ENCODE measurements at places on chromosomes 16 and 17. TPM values are rescaled to one million over a fixed set of nuclear protein-coding genes. Genes with fewer than 3 reads are reported as not detected.

DNA sequence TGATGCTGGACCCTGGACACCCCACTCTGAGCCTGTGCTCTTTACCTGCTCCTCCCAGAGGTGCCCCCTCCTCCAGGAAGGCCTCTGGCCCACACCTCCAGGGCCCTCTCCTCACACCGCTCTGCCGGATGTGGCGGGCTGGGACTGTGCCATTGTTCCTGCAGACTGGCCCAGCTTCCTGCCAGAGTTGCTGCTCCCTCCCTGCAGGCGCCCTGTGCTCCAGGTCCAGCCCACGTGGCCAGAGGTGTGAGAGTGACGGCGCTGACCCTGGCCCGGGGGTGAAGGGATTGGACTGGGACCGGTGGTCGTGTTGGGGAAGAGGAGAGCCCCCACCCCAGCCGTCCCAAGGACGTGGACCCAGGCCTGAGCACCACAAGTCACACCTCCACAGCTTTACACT, 5.7 kb downstream of the E4F1 start:
- DNase-seq = no peak

Gene KRTAP3-1
- total RNA-seq = not detected

GRCh38 chr16:35565626-35566025, 2106.2 kb downstream of the TP53TG3F start:
- DNase-seq = no peak

GRCh38 chr16:4408323-4408690, 8.1 kb downstream of the CORO7 start:
- DNase-seq = no peak

DNA sequence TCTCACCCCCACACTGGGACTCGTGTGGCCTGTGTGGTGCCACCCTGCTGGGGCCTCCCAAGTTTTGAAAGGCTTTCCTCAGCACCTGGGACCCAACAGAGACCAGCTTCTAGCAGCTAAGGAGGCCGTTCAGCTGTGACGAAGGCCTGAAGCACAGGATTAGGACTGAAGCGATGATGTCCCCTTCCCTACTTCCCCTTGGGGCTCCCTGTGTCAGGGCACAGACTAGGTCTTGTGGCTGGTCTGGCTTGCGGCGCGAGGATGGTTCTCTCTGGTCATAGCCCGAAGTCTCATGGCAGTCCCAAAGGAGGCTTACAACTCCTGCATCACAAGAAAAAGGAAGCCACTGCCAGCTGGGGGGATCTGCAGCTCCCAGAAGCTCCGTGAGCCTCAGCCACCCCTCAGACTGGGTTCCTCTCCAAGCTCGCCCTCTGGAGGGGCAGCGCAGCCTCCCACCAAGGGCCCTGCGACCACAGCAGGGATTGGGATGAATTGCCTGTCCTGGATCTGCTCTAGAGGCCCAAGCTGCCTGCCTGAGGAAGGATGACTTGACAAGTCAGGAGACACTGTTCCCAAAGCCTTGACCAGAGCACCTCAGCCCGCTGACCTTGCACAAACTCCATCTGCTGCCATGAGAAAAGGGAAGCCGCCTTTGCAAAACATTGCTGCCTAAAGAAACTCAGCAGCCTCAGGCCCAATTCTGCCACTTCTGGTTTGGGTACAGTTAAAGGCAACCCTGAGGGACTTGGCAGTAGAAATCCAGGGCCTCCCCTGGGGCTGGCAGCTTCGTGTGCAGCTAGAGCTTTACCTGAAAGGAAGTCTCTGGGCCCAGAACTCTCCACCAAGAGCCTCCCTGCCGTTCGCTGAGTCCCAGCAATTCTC, 27.4 kb downstream of the STH start:
- no peak for DNase-seq

GRCh38 chr17:17180141-17180603, 26.0 kb downstream of the PLD6 start:
- no peak for DNase-seq

GRCh38 chr17:32185875-32186274, 43.6 kb downstream of the RHOT1 start:
- DNase-seq = no peak

GRCh38 chr16:49972961-49973360, 52.1 kb upstream of the CNEP1R1 start:
- no peak for DNase-seq

Gene LPO
- total RNA-seq = not detected

DNA sequence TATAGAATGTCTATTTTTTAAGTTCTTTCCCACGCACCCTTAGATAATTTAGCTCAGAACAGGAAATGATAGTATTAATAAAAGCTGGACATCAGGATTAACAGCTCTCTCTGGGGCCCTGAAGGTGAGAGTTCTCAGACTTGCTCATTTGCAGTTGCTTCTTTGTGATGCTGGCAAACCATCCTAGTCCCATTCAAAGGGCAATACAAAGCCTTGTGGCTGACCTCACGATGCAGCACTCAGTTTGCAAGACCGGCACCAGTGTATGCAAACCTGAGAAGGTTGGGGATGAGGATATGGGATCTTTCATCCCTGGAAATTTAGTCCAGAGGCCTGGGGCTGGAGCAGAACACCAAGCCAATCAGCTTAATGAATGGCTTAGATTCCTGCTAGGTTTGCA, 29.3 kb downstream of the STH start:
- DNase-seq = no peak

DNA sequence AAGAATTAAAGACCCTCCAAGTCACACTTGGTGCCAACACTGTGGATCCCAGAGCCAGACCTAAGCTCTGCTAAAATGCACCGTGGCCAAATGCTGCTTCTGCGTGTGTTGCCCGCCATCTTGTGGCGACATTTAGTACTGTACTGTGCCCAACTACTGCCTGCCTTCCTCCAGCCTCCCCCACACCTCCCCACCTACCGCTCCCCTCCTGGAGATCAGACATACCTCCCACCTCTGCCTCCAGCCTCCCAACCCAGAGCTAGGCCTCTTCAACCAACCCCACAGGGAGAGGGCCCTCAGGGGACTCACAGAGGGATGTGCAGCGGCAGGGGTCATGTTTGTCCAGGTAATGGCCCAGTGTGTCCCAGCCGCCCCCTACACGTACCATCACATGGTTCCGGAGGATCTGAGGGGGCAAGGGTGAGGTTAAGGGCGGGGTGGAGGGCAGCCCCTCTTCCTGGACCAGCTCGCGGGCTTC, 5.5 kb downstream of the GAS2L2 start:
- DNase-seq = peak; percentile 74

Gene IGSF6
- total RNA-seq = 3.0 TPM

- DNase-seq = no peak
Observed at GRCh38 chr17:34712481-34713195, 133.3 kb downstream of the TMEM132E start.

Gene DNAI2
- total RNA-seq = not detected

Gene KRTAP9-2
- not detected for total RNA-seq

Gene TMC8
- 4.3 TPM for total RNA-seq

DNA sequence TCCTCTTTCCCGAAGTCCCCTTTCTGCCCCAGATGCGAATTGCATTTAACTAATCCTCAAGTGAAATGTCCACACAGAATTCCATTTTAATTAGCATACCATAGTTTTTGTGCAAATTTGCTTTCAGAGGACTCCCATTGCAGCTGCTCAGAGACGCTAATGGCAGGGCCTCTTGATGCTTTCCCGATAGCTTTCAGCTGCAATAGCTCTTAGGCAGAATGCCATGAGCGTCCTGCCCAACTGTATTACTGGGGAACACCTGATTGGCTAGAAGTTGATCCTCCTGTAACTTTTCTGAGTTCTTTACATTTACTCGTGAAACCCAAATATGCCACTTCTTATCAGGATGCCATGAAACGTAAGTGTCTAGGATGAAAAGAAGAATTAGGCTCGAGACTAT, 203.0 kb downstream of the UTP18 start:
- no peak for DNase-seq

DNA sequence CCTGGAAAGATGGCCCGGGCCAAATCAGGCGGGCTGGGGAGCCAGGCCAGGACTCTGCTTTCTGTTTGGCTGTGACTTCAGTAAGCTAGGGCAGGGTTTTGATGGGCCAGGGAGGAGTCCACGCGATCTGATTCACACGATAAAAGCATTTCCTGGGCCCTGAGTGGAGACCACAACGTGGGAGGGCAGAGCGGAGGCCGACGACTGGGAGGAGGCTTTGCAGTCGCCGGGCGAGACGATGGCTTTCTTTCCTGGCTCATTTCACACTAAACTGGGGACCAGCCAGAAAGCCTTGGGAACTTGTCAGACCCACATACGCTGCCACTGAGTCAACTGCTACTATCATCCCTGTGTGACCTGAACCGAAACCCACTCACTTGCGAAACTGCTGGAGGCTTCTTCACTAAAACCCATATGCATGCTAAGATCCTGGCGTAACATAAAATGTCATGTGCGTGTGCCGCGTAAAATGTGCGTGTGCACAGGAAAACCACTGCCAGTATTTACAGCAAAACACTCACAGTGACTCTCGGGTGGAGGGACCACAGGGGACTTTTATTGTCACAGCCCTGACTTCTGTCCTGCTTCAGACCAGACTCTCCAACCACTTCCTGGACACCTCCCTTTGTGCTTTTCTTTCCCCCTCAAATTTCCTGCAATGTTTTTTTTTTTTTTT, 14.2 kb upstream of the RHBDF2 start:
- DNase-seq = peak; percentile 81

DNA sequence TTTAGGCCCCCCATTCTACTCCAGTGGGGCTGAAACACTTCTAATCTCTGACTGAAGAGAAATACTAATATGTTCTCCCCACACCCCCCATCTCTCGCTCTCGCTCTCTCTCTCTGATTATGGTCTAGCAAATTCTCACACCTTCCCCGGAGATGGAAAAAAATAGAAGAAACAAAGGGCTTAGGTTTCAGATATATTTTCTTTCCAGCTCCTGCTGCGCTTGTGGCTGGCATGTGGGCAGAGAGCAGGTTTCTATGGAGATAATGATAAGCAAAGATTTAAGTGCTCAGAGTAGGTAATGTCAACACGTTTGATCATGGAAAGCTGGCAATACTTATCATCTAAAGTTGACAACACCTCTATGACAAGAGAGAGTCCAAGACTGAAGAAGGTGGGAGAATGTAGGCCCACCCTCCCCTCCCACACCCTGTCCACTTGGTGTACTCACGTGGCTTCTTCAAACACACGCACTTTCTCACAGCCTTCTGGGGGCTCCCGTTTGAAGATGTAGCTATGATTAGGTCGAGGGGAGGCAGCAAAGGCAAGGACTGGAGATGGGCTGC, 8.0 kb upstream of the SLC35B1 start:
- no peak for DNase-seq

DNA sequence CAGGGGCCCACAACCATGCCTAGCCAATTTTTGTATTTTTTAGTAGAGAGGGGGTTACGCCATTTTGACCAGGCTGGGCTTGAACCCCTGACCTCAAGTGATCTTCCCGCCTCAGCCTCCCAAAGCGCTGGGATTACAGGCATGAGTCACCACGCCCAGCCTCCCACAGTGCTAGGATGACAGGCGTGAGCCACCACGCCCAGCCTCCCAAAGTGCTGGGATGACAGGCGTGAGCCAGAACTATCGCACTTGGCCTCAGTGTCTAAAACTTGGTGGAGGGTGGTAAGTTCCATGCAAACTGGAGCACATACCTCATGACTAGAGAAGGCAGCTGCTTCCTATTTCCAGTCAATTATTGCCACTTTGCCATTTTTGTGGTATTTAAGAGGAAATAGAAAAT, 7.1 kb downstream of the HSD17B2 start:
- DNase-seq = no peak

- DNase-seq = no peak
Observed at GRCh38 chr17:32503251-32504165, 16.7 kb downstream of the CDK5R1 start.
